GM13977 (cell line): ENCODE measurements at places on chromosomes 3 and 15.

DNA sequence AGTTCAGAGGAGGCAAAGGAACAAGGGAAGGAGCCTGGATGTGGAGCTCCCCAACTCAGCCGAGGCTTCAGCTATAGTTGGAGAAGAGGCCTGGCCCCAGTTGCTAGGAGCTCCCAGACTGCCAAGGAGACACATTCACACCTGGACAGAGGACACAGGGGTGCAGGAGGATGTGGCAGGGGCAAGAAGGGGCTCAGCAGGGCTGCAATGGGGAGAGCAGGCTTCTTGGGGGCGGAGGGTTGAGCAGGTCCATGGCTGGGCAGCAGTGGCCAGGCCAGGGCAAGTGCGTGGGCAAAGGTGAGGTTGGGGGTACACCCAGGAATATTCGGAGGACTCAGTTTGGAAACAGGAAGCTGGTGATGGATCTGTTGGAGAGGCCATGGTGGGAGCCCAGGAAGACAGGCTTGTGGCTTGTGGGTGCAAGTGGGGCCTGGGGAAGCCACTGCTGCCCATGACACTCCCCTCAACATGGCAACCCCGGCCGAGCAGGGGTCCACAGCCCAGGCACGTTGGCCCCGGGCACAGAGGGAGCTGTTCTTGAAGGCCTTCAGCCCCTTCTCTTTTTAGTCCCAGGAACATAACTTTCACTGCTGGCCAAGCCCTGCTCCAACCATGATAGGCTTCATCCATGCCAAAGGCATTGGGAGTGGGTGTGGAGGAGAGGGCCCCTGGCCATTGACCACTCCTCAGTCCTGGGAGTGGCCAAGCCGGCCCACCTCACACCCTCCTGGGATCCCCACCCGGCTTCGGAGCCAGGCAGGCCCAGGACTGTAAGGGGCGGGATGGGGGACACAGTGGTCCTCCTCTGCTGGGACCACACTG, 33.3 kb downstream of the TSPAN3 start:
- peak; percentile 24 for DNase-seq

GRCh38 chr3:149534671-149535332, 60.3 kb downstream of the TM4SF4 start:
- DNase-seq = no peak

DNA sequence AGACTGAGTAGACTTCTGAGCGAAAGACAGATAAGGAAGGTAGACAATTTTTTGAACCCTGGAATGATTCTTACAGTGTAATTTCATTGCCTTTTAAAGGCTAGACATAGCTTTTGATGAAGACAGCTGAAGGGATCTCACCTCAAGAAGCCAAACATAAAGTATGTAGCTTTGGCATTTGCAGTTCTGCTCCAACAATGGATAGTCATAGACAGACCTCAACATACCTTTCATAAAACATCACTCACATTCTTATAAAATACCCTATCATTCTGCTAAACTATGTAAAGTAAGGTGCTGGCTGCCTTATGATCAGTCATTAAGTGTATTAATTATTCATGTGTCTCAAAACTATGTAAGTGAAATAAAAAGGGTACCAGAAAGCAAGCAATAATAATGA, 70.0 kb downstream of the UBE3A start:
- DNase-seq = no peak

GRCh38 chr15:25177955-25178801, 223.4 kb downstream of the SNRPN start:
- DNase-seq = peak; percentile 3

DNA sequence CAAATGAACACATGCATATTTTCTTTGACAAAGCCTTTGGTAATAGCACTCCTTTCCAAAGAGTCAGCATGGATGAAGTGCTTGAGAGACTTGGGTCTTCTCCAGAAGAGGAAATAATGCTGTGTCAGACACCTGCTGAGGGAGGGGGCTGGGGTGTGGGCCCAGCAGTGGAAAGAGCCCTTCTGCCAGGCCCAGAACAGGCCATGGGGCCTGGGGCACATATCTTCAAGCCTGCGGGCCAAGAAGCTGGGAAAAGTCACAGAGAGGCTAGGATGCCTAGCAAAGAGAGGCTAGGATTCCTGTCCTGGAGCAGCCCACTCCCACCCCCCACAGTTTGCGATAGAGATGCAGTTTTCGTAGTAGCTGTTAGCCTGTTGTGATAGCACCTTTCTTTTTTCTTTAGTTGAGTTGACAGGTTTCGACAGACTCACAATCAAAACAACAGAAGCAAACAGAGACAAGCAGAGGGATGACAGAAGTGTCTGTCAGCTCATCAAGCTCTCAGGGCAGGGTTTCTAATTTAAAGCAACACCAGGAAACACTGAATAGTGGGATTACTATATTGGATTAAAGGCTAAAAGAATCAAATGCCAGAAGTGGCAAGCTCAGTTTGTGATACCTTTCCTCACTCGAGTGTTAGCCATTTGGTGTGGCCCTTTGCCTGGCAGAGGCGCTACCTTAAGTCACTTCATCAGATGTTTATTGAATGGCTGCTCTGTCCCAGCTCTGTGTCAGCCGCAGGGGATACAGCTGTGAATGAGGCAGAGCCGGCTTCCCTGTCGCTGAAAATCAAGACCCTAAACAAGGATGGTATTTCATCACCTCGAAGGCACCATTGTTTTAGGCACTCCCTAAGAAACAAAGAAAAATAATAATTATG, 19.0 kb downstream of the CMTM7 start:
- DNase-seq = no peak

GRCh38 chr15:62883938-62884479, 158.5 kb upstream of the TPM1 start:
- DNase-seq = no peak

GRCh38 chr15:48774484-48774883, 36.4 kb downstream of the CEP152 start:
- no peak for DNase-seq

DNA sequence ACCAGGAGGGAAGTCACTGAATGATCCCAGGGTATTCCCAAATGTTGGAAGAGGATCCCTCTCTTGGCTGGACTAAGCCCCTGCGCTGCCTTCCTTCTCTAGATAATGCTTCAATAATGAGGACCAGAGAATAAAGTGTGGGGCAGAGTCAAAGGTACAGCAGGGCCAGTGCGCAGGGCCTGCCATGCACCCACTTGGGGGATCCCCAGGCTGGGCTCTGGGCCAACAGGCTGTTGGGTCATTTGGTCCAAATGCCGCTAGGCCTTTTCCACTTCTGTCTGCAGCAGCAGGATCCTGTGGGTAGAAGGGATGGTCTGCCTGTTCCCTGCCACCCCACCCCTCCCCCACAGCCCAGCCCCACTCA, 5.7 kb upstream of the CLK3 start:
- DNase-seq = no peak

DNA sequence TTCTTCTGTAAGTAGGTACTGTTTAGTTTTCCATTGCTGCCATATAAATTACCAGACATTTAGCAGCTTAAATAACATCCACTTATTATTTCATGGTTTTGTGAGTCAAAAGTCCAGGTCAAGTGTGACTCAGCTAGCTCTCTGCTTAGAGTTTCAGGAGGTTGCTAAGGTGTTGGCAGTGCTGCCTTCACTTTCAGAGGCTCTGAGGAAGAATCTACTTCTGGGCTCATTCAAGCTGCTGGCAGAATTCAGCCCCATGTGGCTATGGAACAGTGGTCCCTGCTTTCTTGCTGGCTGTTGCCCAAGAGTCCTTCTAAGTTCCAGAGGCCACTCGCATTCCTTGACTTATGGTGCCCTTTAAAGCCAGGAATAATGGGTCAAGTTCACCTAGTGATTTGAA, 4.5 kb downstream of the CFAP44 start:
- no peak for DNase-seq

DNA sequence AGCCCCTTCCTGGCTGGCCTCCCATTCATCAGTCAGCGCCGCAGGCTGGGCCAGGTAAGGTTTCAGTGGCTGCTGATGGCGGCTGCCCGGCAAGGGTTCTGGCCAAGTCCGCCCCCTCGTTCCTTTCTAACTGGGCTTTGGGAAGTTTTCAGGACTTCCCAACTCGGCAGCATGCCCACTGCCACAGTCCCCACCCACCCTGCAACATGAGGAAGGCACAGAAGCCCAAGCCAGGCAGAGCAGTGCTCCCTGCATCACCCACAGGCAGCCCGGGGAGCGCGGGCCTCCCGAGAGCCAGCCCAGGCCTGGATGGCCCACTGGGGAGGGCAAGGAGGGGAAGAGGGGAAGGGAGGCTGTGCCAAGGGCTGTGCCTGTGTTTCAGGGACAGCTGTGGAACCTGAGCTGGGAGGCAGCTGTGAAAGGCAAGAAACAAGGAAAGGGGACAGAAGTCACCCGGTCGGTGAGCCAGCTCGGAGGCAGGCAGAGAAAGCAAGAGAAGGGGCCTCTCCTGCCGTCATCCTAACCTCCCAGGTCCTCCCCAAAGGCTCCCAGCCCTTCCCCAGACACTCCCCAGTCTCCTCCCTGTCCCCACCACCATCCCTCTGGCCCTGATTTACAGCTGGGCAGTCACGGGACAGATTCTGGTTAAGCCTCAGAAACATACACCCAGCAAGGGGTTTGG, 73.9 kb downstream of the CPN2 start:
- DNase-seq = no peak

DNA sequence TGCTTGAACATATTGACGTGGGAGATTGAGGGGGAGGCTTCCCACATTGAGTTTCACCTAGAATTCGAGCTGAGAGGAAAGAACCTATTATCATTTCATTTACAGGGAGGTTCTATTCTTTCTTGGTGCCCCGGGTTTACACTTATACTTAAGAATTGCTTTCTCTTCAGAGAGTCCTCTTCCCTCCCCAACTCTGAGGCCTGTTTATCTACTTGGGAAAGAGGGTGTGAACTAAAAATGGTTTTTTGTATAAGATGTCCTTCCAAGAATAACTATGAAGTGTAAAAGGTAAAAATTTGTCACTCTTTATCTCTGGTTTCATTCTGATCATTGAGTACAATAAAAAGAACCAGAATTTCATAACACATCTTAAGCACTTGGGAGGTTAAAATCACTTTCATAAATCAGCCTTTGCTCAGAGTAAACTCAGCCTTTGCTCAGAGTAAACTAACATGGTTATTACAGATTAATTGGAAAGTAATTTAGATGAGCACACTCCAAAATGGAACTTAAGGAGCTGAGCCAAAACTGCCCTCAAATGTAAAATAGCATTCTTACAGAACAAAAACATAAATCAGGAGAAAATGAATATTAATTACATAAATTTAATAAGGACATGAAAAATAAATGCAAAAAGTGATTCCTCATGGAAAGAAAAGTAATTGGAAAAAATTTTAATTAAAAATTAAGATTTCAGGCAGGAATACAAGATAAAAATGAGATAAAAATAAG, 75.2 kb downstream of the GADL1 start:
- no peak for DNase-seq

GRCh38 chr3:108287146-108287545, 9.2 kb upstream of the HHLA2 start:
- peak; percentile 31 for DNase-seq

DNA sequence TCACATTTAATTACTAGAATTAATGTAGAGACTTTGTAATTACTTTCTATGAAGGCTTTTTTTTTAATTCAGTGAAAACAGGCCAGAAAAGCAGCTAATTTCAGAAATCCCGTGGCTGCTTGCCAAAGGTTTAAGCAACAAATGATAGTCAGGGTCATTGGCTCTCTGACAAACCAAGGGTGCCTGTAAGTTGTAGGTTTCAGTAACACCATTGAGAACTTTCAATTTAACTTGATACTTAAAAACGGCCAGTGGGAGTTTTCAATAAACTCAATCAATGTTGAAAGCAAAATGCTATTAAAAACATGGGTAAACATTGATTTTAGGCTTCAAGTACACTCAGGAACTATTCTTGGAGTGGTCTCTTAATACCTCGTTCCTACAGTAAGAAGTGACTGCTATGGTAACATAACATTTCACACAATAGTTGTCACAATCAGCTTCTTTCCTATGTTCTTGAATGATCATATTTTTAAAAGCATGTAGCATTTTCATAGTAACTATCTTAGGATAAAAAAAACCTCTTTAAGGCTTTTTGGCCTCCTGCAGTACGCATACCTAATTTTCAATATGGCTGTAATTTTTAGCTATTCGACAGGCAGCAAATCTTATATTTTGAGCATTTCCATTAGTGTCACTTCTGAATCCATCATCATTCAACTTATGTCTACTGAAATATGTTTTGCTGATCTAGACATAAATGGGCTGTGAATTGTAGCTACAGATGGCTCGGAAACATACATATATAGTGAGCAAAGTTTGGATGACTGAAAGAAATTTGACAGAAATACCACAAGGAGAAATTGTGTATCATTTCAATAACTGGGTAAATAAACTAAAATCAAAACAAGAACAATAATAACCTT, 592.1 kb upstream of the GBE1 start:
- no peak for DNase-seq

- no peak for DNase-seq
Observed at GRCh38 chr3:122247087-122247824, 63.8 kb downstream of the CASR start.

GRCh38 chr3:149512073-149512782, 37.7 kb downstream of the TM4SF4 start:
- DNase-seq = peak; percentile 63

DNA sequence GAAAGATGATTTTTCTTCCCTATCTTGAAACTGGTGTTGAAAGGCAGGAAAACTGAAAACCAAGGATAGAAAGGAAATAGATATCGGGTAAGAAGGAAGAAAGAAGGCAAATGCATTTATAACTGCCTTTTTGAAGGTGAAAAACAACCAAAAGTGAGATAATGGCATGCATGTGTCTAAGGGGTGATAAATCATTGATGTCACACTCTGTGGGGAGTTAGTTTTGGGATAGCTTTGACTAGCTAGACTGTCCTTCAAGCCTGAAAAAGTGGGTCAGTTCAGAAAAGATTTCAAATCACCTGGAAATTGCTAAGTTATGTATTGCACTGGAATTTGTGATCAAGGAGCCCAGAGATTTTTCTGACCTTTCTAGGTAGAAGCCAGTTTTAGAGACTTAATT, 142.2 kb upstream of the UMPS start:
- DNase-seq = no peak
